Cortex of kidney (tissue), 1 donor: ENCODE measurements at places on chromosomes 2 and 18.

DNA sequence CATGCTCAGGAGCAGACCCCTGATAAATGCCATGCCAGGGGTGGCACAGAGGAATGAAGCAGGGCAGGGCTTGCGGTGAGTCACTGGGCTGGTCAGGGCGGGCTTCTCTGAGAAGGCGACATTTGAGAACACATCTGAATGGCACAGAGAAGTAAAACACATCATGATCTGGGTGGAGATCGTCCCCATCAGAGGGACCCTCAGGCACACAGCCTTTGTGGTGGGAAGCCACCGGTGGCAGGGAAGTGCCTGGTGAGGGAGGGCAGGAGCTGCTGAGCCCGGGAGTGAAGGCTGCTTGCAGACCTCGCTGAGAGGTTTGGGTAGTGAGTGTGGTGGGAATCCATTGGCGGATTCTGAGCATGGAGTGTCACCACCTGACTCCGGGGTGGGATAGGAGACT lies 44.5 kb downstream of the DCDC2C start:
- DNase-seq, result no peak

GRCh38 chr18:3869848-3870247 lies 419.9 kb downstream of the TGIF1 start:
- no peak for DNase-seq

DNA sequence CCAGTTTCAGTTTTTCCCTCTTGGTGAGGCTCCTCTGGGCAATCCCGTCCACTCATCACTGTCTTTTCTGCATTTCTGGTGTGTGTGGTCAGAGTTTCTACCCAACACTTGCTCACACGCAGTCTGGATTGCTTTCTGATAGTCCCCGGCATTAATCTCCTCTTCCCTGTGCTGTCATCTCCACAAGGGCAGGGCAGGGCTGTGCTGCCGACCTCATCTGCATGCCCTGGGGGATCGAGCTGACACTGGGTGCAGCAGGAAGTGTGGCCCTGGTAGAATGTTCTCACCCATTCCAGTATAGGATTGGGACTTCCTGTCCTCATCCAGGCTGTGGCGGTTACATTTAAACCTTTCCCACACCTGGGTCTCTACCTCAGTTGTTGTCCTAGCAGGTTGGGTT lies 80.0 kb upstream of the FAM136A start:
- no peak for DNase-seq

DNA sequence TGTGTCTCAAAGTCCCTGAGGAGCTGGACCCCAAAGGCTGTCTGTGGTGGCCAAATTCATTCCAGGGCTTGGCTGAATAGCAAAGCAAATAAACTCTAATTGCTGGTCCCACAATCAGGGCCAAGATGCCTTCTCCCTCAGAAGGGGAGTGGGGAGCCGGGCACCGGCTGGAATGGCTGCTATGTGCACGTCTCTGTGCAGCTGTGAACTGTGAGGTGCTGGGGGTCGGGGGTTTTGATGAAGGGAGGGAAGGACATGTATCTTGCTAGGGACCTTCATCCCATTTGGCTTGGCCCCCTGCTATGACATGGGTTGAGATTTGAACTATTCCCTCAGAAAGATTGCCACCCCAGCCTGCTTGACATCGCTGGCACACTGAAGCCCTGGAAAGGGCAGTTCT lies 60.4 kb downstream of the CIB4 start:
- no peak for DNase-seq

DNA sequence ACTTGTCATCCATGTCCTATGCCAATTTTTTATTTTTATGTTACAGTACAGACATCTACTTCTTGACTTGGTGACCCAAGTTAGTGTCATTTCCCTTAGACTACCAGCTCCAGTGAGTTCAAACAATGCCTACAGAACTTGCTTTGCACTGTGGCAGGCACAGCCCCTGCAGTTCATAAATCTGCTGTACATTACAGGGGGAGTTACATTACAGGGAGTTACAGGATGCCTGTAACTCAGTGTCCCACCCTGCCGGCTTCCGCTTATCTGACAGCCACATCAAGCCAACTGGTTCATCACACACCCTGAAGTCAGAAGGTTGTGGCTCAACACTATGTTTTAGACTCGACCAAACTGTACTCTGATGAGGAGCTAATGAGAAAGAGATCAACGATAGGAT lies 7.8 kb upstream of the NPAS2 start:
- DNase-seq, result no peak

- DNase-seq, result no peak
These were observed 253.4 kb downstream of the TMX3 start for GRCh38 chr18:68461481-68462018.

GRCh38 chr2:218726004-218726574 lies 15.5 kb downstream of the TTLL4 start:
- DNase-seq, result no peak

DNA sequence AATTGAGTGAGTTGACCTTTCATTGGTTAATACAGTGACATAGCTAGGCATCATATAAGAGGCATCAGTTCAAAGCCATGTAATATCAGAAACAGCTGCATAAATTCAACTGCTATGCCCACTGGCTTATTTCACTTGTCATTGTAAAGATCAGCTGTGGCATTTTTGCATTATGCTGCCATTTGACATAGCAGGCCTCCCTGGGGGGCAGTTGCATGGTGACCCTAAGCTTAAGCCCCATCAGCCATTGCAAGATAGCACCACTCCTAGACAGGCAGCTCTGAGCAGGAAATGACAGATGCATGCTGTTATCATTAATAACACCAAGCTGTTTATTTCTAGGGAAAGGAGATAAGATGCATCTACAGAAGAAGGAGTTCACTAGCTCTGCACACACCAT lies 233.4 kb upstream of the CNTNAP5 start:
- no peak for DNase-seq

GRCh38 chr2:237693291-237693994 lies 66.1 kb downstream of the LRRFIP1 start:
- DNase-seq, result no peak

DNA sequence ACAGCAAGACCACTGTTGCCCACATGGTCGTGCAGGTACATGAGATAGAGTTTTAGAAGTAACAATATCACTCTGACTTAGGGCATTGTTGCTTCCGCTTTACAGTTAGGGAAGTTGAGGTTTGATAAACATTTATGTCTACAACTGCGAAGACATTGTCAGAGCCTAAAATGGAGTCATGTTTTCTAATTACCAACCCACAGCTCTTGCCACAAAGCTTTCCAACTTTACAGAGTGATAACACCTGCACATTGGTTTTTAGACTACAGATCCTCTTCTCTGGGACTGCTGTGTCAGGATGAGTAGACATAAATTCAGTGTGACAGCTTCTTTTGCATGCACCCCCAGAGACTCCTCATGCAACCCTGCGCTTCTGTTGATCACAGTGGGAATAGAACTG lies 119.0 kb downstream of the FEZ2 start:
- DNase-seq, result no peak

- no peak for DNase-seq
These were observed 2.6 kb downstream of the LPIN1 start for GRCh38 chr2:11748861-11749645.

DNA sequence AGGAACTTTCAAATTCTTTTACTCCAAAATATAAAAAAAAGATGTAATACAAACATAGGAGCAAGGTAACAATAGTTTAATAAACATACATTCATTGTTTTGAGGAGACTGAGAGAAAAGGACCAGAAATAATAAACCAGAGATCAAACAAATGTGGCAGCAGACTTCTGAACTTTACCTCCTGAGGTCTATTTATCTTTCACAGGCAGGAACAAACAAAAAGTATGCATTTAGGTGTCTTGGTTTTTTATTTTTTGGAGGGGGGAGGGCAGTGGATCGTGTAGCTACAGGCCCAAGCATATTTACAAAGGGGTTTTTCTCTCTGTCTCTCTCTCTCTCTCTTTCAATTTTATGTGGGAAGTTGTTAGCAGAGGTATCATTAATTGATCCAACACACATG lies 5.6 kb downstream of the PPP4R1 start:
- no peak for DNase-seq

DNA sequence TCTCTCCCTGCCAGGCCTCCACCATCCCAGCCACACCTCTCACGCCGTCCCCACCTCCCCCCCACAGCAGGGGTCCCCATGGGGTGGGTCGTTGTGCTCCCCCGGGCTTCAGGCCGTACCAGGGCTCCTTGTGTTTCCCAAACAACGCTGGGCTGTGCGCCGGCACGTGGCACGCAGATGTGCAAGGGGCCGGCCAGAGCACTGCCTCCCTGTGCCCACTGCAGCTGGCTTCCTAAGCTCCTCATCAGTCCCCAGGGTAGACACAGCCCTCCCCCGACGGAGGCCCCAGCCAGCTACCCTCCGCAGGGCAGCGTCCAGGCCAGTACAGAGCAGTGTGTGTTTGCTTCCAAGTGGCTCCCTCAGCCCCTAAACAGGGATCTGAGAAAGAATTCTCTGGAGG lies 34.0 kb downstream of the BIN1 start:
- no peak for DNase-seq

DNA sequence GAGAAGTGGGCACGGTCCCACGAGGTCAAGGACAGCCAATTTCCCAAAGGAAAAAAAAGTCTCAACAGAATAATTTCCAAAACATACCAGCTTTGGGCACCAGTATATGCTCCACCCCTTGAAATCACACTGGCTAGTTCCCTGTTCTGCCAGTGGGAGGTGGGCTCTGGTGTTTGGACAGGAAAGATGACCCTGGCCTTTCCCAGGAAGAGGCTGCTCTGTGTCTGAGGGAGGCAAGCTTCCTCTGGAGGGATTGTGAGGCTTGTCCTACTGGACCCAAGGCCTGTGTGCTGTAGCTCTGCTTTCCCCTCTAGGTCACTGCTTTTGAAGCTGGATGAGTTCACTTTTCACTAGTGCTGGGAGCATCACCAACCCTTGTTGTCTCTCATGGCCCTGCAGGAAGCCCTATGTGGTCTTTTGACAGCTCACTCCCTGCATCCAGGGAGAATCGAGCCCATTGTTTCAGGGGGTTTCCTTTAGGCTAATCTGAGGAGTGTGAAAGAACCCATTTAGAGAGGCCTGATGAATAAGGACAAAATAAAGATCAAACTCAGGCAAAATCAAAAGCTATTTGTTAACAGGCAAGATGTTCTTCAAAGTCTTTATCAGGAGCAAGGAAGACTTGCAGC lies 36.3 kb downstream of the CXCR4 start:
- DNase-seq, result no peak

DNA sequence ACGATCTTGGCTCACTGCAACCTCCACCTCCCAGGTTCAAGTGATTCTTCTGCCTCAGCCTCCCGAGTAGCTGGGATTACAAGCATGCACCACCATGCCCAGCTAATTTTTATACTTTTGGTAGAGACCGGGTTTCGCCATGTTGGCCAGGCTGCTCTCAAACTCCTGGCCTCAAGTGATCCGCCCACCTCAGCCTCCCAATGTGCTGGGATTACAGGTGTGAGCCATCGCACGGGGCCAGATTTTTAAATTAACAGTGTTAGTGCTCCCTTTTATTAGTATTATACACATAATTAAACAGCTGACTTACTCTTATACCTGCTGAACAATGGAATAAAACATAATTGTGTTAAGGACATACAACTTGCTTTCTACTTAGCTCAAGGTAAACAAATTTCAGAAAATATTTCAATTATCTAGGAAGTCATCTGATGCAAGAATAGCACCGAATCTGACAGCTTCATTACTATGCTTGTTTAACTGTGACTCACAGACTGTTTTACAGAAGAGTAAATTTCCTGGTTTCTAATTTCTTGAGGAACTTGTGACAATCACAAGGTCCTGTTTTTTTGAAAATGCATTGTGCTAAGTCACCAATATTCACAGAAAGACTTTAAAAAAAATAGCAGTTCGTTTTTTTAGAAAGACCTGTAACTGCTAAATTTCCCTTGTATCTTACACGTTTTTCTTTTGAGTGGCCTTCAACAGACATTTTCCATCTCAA lies 51.2 kb downstream of the SPIRE1 start:
- DNase-seq, result no peak

DNA sequence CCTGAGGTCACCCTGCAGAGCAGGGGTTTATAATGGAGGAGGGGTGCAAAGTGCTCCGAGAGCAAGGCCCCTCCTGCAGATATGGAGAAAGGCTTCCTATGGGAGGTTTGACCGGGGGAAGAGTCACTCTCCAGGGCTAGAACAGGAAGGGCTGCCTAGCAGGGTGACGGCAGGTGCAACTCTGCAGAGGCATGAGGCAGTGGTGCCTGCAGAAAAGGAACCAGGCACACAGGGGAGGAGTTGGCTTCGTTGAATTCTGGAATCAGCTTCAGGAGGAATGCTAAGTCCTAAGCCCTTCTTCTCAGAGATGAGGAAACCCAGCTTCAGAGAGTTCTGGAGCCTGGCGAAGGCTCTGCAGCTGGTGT lies 17.5 kb upstream of the HPCAL1 start:
- DNase-seq, result no peak

DNA sequence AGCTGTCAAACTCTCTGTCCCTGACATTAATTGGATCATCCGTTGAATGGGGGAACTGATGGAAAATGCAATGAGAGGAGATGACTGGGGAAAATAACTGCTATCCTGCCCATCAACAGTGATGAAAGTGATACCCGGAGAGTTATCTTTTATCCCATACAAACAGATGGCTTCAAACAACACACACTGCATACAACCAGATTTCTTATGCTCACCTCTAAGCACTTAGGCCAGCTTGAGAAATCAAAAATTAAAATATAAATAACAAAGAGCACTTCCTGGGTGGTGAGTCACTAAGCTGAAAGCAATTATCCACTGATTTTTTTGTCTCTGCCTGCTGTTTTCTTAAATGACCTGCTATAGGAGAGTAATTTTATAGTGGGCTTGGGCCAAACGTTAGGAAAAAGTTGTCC lies 237.6 kb upstream of the RGPD4 start:
- DNase-seq, result no peak

GRCh38 chr2:211473116-211473515 lies 916.7 kb downstream of the CPS1 start:
- DNase-seq, result no peak

DNA sequence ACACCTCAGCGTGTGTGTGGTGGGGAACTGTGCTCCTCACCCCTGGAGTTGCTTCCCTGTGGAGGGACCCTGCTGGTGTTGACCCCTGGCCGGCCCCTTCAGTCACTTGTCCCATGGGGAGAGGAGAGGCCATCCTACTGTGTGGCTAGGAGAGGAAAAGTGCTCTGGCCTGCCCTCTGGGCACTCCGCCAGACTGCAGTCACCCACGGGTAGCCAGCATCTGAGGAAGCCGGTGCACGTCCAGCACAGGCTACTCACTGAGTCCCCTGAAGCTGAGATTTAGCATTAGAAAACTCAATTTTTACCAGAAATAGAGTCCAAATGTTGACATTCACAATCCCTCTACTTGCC lies 211.5 kb upstream of the RAB6C start:
- DNase-seq, result no peak
